ENCODE measurements at places on chromosomes 12 and 14. TPM values are rescaled to one million over a fixed set of nuclear protein-coding genes. Genes with fewer than 3 reads are reported as not detected.

PKP2 gene
- 3.4 TPM for polyA plus RNA-seq

LRRC43 gene
- polyA plus RNA-seq: 0.28 TPM

DNA sequence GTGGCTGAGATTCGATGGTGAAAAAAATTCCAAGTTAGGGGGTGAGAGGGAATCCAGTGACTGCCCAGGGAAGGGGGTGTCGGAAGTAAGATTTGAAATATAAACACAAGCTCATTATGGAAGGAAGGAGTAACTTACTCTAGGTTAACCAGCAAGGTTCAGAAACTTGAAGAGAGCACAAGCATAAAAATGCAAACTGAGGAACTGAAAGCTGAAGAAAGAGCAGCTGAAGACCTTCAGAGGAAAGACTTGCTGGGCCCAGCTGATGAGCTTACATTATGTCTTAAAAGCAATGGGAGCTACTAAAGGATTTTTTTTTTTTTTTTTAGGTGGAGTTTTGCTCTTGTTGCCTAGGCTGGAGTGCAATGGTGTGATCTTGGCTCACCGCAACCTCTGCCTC is 189.7 kb upstream of the GRIN2B start:
- DNase-seq: no peak

DNA sequence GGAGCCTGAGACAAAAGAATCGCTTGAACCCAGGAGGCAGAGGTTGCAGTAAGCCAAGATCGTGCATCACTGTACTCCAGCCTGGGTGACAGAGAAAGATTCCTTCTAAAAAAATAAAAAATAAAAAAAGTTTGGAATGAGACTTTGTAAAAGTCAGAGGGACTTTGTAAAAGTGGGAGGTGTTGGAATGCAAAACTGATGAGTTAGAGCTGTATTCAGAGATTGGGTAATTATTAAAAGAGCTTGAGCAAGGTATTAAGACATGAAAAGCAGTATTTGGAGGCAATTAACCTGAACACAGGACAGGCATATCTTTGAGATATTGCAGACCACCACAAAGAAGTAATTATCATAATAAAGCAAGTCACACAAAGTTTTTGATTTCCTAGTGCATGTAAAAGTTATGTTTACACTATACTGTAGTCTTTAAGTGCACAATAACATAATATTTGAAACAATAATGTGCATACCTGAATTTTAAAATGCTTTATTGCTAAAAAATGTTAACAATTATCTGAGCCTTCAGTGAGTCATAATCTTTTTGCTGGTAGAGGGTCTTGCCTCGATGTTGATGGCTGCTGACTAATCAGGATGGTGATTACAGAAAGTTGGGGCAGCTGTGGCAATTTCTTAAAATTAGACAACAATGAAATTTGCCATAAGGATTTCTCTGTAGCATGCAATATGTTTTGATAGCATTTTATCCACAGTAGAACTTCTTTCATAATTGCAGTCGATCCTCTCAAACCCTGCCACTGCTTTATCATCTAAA is 33.1 kb downstream of the PHLDA1 start:
- no peak for DNase-seq

- peak; percentile 83 for DNase-seq
These were observed 29.3 kb downstream of the MYF5 start for GRCh38 chr12:80745851-80746505.

RNASE7 gene
- polyA plus RNA-seq: 0.18 TPM

COX8C gene
- polyA plus RNA-seq: 0.23 TPM
